Left hindlimb (tissue), 1 donor: ENCODE measurements at places on chromosomes 4 and X.
A peak's percentile ranks its signal among the peaks of the same experiment; 100 is the strongest.

- no peak for DNase-seq
These were observed 441.6 kb upstream of the PITX2 start for GRCh38 chr4:111064342-111064993.

DNA sequence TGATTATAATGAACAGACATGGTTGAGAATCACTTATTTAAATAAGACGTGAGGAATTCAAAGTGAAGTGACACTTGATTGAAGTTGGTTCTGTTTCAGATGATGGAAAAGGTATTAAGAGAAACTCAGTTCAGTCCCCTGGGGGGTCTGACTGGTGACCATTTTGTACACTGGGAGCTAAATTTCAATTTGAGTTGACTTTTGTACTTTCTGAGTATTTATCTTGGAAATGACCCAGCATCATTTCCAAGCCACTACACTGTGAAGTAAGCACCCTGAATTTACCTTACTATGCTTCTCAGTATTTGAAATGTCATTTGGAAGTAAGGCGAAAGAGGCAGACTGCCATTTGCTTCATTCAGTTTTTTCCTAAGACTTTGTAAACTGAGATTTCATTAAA is 73.4 kb downstream of the CNOT6L start:
- no peak for DNase-seq

DNA sequence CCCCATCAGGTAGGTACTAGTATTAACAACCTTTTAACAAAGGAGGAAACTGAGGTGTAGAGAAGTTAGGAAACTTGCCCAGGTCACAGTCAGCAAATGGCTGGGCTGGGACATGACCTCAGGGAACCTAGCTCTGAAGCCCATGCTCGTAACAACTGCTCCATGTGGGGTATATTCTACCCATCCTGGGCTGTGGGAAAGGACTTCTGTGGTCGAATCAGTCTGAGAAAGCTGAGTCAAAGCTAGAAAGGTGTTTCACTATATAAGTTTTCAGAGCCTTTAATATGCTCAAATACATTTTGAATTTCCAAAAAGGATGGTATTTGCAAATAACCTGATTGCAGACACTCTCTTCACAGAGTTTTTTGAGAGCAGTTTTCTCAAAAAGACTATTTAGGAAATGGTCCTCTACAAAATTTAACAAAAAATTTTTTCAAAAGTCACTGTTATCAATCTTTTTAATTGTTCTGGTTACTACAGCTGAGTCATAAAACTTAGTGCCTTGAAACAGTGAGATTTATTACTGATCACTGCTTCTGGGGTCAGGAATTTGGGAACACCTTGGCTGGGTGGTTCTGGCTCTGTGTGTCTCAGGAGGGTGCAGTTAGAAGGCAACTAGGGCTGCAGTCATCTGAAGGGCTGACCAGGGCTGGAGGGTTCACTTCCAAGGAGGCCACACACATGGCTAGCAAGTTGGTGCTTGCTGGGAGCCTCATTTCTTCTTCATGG is 53.6 kb downstream of the NSG1 start:
- no peak for DNase-seq

DNA sequence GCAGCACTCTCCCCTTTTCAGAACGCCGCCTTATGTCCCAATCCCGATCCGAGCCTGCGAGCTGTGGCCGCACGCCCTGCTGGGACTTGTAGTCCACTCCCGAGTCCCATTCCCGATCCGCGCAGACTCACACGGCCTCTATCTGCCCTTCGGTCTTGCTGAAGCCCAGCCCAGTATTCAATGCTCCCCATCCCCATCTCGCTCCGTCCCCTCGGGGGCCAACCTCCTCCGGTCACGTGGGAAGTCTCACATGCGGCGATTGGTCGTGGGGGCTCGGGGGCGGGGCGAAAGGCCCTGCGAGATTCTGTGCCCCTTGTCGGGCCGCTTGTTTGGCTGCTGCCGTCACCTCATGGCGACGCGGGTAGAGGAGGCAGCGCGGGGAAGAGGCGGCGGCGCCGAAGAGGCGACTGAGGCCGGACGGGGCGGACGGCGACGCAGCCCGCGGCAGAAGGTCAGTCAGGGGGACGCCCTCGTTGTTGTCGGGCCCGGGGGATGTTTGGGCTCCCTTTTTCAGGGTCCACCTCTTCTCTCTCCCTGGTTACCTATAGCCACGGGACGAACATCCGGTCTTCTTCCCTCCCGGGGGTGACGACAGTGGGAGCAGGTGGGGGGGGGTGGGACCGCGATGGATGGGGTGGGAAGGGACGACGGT is at the start of gene TXLNG:
TXLNG (plus strand) TSS at position 328 of the 652 bp plus-strand sequence; CDS start at position 350, 22 bp downstream.
- DNase-seq, result peak; percentile 98

GRCh38 chr4:6939761-6940743 is 30.4 kb downstream of the TBC1D14 start:
- no peak for DNase-seq

- DNase-seq, result peak; percentile 76
These were observed 18.4 kb downstream of the ZNF827 start for GRCh38 chr4:145920205-145920604.

- no peak for DNase-seq
These were observed 264.5 kb upstream of the ANKRD50 start for GRCh38 chr4:124977045-124977444.

GRCh38 chrX:150683536-150684146 is 9.6 kb upstream of the MTMR1 start:
- DNase-seq, result no peak

DNA sequence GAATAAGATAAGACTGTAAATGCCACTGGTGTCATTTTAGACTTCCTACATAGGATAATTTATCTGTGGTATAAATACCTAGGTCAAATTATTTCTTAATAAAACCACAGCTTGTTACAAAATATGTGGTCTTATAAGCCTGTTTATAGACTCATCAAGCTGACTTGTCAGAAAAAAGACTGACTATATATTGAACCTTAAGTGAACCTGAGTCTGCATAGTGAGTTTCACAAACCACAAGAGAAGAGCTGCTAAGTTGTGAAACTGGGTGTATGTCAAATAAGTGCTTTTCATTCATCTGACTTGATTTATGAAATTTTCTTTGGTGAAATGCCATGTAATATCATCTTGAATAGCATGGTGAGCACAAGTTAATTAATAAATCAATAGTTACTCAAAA is 48.4 kb upstream of the TMPRSS11A start:
- no peak for DNase-seq

- no peak for DNase-seq
These were observed 99.3 kb downstream of the ANXA5 start for GRCh38 chr4:121597346-121597934.

- no peak for DNase-seq
These were observed 37.9 kb downstream of the RELL1 start for GRCh38 chr4:37648084-37648817.

- DNase-seq, result no peak
These were observed 23.4 kb upstream of the PPP3CA start for GRCh38 chr4:101370663-101371210.

GRCh38 chr4:90142081-90142480 is 14.9 kb downstream of the CCSER1 start:
- no peak for DNase-seq

DNA sequence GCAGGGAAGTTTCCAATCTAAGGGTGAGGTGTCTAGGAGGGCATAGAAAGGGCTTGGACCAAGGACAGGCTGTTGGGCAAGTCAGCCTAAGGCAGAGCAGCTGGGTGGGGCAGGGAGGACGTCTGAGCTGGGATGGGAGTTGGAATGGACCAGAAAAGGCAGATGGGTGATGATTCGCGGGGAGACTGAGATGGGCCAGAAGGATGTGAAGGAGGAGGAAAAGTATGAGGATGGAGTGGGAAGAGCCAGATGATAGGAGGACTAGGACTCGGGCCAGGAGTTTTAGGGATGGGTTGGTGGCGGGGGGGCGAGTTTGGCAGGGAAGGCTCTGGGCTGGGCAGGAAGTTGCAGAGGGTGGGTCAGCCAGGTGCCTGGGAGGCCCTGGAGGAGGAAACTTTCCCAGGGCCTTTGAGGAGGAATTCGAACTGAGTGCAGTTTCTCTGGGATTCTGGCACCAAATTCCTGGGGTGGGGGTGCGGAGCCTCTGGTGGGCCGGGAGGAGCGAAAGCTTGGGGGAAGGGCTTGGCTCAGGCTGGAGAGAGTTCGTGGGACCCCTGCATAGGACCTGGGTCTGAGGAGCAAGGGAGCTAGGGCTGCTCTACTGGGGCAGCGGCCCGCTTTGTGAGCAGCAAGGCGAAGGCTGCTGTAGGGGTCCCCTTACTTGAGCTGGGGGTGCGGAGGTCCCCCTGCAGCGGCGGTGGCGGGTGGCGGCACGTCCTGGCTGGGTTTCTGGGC is 8.7 kb upstream of the TIMP1 start:
- peak; percentile 81 for DNase-seq

DNA sequence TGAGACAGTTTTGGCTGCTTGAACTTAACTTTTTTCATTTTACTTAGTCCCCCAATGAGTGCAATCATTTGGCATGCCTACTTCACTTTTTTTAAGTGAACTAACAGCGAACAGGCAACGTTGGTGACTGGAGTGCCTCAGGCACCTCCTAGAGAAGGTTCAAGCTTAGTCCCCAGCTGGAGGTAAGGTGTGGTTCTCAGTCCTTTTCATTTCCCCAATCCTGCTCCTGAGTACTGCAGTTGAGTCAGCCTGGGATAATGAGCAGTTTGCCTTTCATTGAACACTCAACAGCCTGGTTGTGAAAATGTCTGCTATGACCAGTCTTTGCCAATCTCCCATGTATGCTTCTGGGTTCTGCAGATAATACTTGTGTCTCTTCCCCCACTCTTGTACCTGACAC is 109.5 kb downstream of the CDKL5 start:
- DNase-seq, result no peak

DNA sequence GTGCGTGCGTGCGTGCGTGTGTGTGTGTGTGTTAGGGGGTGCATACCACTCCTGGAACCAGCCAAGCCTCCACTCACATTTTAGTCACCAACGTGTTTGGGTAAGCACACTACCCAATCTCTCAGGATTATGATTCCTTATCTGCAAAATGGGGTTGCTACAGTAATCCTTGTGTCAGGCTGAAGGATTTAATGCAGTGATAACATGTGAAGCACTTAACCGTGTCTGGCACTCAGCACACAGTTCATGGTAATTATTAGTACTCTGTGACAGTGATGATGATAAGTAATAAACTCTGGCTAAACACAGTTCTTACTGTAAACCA is 57.3 kb downstream of the CLDN22 start:
- DNase-seq, result no peak

DNA sequence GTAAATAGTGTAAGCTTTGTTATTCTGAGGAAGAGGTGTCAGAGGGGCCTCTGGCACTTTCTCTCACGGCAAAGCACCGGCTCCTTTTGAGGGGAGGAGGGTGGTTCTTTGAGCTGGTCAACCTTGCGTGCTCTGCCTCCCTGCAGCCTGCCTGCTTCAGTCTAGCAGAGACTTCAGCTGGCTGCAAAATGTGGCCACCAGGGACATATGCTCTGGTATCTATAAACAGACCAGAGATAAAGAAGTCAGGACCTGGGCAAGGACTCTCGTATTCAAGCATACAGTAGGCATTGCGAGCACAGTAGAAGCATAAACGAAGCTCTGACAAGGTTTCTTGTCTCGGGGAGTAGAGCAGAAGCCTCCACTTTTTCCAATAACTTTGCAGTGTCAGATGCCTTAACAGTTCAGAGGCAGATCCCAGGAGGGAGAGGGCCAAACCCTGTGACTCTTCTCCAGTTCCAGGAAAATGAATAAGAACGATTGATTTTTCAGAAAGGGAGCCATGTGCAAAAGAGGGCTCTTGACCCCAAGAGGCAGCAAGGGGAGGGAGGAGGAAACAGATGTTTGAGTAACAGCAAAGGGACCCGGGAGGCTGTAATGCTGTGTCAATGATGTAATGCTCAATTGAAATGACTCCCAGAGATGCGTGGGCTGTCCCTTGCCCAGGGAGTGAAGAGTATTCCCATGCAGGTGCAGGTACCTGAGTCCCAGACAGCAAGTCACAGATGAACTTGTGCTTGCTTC is 57.9 kb upstream of the TEX13D start:
- peak; percentile 70 for DNase-seq

DNA sequence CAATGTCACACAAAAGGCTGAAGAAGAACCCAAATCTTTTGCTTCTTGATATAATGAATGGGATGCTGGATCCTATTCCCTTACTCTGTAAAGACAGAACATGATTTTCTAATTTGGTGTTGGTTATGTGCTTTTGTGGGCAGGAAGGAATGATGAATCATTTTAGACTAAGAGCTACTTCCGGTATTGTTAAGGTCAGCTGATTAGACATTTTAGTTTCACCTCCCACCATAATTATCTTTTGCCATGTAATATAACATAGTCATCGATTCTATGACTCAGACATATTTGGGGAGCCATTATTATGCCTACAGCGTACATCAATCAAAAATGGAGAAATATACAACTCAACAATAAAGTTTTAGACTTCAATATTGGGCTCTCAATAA is 265.3 kb downstream of the ZNF674 start:
- no peak for DNase-seq

GRCh38 chr4:23332313-23332712 is 557.5 kb downstream of the PPARGC1A start:
- DNase-seq, result no peak

GRCh38 chr4:74038425-74039314 is at the start of gene CXCL3:
Gene CXCL3 (minus strand): TSS chr4:74038689. CDS start chr4:74038611, 78 bp downstream.
- peak; percentile 67 for DNase-seq

- DNase-seq, result no peak
These were observed 750.8 kb downstream of the CENPC start for GRCh38 chr4:66794390-66795034.

- peak; percentile 38 for DNase-seq
These were observed 54.6 kb upstream of the LHFPL1 start for GRCh38 chrX:112734290-112734689.

- DNase-seq, result no peak
These were observed 12.6 kb downstream of the TAF1 start for GRCh38 chrX:71378732-71379131.

DNA sequence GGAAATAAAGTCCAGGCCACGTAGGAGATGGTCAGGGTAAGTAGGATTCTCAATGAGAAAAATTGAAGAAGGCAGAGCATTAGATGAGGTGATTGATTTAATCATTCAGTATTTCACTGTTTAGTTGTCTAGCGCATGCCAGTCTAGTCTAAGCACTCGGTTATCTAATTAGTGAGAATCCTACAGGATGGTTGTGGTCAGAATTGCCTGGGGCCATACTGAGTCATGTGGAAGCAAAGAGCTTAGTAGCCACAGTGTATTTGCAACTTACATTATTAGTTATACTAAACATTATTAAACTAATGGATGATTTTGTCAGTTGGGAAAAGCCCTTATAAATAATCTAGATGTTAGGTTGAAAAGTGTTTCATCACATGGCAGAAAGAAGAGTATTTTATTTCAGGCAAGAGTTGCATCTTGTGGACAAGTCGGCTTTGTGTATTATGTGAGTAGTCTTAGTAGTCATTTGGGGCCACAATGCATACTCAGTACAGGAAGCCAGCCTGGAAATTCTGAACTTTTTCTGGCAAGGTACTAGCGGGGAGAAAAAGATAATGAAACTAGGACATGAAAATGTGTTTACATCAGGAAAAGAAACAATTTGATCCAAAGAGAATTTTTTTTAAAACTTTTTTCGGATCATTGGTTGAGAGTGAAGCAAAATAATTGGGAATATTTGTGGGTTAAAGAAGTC is 31.9 kb downstream of the CPEB2 start:
- DNase-seq, result no peak

GRCh38 chr4:93031431-93032098 is 727.8 kb downstream of the GRID2 start:
- DNase-seq, result no peak

GRCh38 chrX:45056428-45057145 is 144.1 kb downstream of the DIPK2B start:
- DNase-seq, result no peak
